ENCODE measurements at places on chromosomes 2 and 18.

GRCh38 chr2:61566566-61566965, 28.4 kb upstream of the XPO1 start:
- no peak for DNase-seq

DNA sequence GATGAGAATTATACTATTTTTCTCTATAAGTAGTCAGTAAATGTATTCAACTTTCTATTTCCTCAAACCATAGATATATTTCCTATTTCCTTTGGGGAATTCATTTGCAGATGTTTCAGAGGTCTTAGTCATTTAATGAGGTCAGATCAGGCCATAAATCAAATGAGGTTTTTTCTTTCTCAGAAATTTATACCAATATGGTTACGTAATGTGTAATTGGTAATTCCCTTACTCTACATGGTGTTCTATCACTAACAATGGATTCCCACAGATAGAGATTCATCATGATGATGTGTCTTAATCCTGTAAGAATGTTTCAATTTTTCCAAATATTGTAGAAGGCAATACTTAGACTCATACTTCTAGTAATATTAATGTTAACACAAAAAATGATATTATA, 108.0 kb downstream of the DPP4 start:
- DNase-seq, result no peak

DNA sequence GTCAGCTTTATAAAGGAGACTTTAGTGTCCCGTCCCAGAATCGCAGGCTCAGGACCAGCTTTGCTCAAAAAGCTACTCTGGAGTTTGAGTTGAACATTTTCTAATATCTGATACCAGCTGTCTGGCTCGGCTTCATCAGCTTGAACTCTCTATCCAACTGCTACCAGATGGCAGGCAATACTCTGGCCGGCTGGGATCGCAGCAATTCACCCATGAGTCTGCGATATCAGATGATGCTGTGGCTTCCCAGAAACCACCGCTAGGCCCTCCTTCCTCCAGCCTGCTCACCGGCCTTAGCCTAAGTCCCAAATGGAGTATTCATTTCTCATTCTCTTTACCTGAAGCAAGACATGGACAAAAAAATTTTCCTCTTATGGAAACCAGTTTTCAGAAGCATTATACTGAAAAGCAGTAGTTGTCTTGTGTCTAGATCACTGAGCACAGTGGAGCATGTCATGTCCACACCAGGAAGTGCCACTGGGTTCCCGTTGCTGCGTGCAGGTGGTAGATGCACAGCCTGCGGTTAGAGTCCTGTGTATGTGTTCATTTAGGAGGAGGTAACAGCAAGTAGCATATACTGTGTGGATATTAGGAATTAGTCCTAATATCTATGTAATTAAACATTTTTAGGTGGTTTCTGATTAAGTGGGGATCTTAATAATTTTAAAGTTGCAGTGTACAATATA, 162.0 kb upstream of the SOX11 start:
- no peak for DNase-seq

- no peak for DNase-seq
Observed at GRCh38 chr18:26134107-26134506, 438 bp downstream of the PSMA8 start.

DNA sequence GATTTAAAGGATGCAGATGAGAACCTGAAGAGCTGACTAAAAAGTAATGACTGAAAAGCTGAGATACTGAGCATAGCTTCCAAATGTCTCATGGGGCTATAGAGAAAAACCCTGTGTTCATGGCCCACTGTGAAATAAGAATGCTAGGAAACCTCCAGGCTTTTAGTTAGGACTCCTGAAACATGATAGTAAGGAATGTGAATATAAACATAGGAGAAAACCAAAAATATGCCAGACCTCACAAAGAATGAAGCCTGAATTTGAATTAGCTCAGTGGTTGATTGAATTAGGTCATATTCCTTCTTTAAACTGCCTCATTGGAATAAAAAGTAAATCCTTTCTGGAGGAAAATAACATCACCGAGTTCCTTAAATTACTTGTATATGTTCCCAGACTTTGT, 194.5 kb upstream of the NXPH2 start:
- no peak for DNase-seq

GRCh38 chr2:157444641-157445040, 752 bp upstream of the CYTIP start:
- DNase-seq, result peak; percentile 19

- no peak for DNase-seq
Observed at GRCh38 chr18:30485078-30485477, 557.5 kb downstream of the DSC3 start.

- no peak for DNase-seq
Observed at GRCh38 chr2:198321522-198322088, 517.2 kb downstream of the PLCL1 start.

DNA sequence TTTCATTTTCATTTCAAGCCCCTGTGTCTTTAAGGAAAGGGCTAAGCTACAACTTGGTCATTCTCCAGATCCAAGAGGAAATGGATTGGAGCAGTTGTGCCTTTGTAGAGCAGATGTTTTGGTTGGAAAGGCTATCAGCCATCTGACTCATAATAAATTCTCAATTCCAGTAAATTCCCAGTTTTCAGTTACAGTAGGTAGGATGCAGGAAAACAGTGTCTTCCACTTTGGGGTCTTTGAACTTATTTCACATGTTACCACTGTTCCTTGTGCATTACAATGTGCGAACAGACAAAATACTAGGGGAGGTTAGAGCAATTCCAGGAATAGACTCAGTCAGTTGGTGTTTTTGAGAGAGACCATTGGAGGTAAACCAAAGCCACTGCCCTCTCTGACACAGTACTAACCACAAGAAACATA, 211.9 kb downstream of the BABAM2 start:
- DNase-seq, result no peak

DNA sequence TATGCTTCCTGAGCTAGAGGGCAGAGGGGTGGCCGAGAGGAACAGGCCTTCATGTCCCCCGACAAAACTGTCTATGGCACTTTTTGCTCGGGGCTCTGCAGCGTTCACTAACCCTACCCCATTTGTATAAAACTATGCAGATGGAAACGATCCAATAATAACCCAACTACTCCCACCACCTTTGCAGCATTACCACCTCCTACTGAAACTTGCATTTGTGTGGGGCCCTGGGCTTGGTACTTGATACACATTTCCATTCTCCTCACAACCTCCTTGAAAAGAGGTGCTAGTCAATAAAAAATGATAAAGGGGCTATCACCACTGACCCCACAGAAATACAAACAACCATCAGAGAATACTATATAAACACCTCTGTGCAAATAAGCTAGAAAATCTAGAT, 63.5 kb upstream of the FOSL2 start:
- no peak for DNase-seq

DNA sequence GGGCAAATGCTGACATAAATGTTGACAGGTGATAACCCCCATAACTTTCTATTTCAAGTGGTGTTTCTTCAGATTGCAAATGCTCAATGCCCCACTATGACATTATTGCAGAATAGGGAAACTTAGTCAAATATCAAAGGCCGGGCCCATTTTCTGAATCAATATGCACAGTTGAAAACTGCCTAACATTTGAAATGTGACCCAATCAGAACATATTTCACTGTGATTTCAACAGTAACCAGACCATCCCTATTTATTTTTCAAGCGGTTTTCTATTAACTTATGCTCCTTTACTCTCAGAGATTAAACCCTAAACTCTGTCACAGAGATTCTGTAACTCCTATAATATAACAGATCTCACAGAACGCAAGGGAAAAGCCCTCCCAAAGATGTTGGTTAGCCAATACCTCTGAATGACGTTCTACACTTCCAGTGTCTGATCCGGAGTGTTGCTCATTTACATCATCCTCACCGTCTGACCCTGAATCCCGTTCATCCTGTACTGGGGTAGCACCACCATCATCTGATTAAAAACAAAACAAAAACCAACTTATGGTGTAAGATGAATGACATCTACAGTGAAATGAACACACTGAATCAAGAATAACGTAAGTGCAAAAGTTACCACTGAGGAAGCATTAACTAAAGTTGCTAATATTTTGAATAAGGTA, 2.9 kb downstream of the IWS1 start:
- no peak for DNase-seq

- no peak for DNase-seq
Observed at GRCh38 chr2:125644257-125644656, 1011.7 kb upstream of the GYPC start.

- DNase-seq, result no peak
Observed at GRCh38 chr2:212274215-212274614, 264.4 kb downstream of the ERBB4 start.

DNA sequence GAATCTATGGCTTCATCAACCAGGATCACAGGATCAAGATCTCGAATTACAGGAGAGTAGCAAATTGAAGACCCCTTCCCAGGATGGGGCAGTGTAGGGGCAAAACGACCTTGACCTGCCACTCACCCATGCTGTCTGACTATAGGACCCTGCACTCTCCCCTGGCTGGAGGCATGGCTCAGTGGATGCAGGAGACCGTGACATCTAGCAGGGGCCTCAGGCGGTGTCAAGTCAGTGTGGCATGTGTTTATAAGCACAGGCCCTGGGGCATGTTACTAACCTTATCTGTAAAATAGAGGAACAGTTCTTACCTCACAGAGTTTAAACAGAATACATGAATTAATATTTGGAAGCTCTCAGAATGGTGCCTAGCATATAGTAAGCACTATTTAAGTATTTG, 3.5 kb downstream of the HAAO start:
- DNase-seq, result no peak

GRCh38 chr2:146576339-146577111, 1268.3 kb upstream of the ACVR2A start:
- no peak for DNase-seq

GRCh38 chr18:79394534-79395307, 1.0 kb upstream of the NFATC1 start:
- DNase-seq, result peak; percentile 76

DNA sequence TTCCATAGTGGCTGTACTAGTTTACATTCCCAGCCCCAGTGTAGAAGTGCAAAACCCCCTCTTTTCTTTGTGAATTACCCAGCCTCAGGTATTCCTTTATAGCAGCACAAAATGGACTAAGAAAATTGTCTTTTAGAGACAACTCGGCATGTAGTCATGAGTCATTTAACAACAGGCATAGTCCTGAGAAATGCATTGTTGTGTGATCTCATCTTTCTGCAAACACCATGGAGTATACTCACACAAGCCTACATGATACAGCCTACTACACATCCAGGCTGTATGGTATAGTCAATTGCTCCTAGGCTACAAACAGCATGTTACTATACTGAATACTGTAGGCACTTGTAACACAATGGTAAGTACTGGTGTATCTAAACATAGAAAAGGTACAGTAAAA, 44.4 kb upstream of the MBP start:
- DNase-seq, result no peak

DNA sequence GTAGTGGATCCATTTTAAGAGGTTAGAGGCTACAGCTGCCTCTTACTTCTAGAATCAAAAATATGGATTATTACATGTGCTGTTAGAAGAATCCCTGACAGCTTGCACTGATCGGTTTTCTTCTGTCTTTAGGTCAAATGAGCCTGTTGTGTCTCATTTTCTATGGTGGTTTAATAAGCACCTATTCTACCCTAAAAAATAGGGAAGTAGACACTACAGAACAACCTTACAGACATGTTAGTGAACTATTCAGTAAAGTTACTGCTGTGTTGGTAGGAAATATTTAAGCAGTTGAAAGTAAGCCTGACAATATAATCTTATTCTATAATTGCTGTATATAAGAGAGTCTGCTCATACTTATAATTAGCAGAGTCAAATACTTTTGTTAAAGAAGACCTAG, 168.5 kb upstream of the NOSTRIN start:
- DNase-seq, result no peak

DNA sequence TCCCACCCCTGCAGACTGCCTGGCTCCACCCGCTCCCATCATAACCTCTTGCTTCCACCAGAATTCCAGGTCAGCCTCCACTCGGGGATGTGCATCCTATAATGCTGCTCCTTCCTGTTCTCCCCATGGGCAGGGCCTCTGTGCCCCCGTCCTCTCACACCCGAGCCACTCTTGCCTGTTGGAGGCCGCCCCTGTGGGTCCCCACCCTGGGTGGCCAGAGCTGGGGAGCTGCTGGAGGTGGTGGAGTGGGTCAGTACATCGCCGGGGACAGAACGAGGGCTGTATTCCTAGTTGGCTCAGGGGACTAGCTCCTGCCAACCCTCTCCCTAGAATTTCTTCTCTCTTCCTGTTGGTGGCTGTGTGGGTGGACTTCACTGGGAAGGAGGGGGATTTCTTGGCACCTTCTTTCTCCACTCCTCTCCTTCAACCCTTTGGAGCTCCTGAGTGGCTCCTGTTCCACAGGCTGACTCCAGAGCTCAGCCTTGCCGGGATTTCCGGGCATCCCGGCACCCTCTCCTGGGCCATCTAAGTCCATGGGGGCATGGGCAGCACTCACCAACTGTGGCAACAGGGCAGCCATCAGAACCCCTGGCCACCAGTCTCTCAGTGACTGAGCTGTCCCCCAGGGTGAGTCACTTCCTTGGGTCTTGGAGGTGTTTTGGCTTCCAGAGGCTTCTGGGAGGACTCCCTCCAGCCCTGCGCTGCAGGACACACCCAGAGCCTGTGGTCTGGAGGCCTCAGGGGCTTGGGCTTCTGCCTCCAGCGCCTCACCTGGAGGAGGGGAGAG, 88.2 kb upstream of the MCFD2 start:
- no peak for DNase-seq

DNA sequence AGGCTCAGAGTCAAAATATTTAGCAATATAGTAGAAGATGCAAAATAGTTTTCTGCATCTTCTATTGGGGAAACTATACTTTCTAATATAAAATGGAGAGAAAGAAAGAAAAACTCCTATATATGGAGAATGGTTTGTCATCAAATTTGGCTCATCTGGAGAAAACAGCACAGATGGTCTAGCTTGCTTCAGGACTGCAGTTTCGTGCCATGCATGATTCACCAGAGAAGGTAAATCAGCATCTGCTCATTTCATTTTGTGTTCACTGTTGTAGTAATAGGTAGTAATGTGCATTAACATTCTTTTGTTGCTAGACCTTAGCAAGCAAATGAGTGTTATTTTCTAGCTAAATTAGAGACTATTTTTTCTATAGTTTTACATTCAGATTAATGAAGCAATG, 179.0 kb downstream of the ASXL3 start:
- DNase-seq, result no peak

GRCh38 chr2:102245266-102246151, 58.7 kb downstream of the IL1RL2 start:
- no peak for DNase-seq

DNA sequence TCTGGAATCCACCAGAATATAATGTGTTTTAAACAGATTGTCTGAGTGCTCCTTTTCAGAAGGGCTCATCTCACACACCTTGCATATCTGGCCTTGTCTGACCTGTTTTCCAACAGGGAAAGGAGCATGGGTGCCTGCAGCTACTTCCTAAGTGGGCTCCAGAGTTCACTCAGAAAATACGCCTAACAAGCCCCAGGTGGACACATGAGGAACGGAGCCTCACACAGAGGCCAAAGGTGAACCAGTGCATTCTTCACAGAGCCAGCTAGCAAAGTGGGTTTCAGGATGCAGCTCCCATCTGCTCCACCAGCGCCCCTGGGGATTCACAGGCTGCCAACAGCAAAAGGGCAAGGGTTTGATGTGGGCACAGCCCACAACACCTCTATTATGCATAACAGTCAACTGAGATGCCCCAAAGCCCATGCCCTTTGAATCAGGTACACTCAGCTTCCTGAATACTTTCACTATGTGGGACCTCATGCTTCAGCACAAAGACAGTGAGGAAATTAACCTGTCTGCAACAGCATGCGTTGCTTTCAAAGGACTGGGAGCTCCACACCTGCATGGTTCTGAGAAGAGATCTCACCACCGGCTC, 86.6 kb downstream of the CCBE1 start:
- DNase-seq, result no peak

- DNase-seq, result no peak
Observed at GRCh38 chr2:120785228-120785966, 49.7 kb downstream of the GLI2 start.

- no peak for DNase-seq
Observed at GRCh38 chr2:156800781-156801361, 364.7 kb downstream of the GPD2 start.
